Dermis blood vessel endothelial cell (primary cell): ENCODE measurements at places on chromosomes 6 and 20. TPM values are rescaled to one million over a fixed set of nuclear protein-coding genes. Genes with fewer than 3 reads are reported as not detected.

GRCh38 chr6:38284802-38285394 is 354.8 kb downstream of the BTBD9 start:
- DNase-seq: no peak

- DNase-seq: no peak
These were observed 63.6 kb downstream of the SLC23A2 start for GRCh38 chr20:4937407-4938319.

DNA sequence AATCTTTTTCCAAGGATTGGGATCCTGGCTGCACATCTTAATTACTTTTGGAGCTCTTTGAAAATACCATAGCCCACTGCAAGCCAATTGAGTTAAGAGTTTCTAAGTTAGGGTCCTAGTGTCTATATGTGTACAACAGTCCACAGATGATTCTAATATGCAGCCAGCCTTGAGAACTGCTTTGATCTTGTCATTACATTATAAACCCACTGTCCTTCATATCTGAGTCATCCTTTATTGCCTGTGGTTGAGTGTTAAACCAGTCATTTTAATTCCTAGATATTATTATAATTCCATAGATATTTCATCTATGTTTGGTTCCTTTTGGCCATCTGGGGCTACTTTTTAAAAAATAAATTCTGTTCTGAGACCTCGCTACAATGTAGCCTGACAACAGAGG is 24.1 kb downstream of the MCM8 start:
- DNase-seq: no peak

DNA sequence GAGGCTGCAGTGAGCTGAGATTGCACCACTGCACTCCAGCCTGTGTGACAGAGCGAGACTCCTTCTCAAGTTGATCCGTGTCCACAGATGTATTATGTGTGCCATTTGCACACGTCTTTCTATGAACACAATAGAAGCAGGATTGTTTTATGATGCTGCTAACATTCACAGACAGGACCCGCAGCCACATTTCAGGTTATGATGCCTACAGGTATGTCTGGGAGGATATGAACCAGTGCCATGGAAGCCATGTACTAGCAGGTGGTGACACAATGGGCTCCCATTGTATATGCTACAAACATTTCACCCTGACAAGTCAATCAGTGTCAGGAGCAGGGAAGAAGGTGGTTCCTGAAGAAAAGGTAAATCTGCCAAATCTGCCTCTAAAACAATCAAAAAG is 4.3 kb downstream of the TRAM2 start:
- DNase-seq: no peak

- peak; percentile 55 for DNase-seq
These were observed 6.1 kb downstream of the TRIM10 start for GRCh38 chr6:30154709-30155519.

- no peak for DNase-seq
These were observed 86.6 kb downstream of the GCLC start for GRCh38 chr6:53458105-53458866.

DNA sequence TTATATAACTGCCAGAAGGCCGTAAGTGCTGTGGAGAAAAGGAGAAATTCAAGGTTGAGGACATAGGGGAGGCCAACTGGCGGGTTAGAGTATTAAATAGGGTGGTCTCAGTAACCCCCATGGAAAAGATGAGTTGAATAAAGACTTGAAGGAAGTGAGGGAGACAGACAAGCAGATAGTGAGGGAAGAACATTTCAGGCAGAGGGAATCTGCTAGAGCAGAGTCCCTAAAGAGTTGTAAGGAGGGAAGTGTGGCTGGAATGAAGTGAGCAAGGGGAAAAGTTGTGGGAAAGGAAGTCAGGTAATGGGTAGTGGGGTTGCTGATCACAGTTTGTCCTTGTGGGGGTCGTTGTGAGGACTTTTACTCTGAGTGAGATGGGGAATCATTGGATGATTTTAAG is 1.4 kb downstream of the KIFC1 start:
- no peak for DNase-seq

DNA sequence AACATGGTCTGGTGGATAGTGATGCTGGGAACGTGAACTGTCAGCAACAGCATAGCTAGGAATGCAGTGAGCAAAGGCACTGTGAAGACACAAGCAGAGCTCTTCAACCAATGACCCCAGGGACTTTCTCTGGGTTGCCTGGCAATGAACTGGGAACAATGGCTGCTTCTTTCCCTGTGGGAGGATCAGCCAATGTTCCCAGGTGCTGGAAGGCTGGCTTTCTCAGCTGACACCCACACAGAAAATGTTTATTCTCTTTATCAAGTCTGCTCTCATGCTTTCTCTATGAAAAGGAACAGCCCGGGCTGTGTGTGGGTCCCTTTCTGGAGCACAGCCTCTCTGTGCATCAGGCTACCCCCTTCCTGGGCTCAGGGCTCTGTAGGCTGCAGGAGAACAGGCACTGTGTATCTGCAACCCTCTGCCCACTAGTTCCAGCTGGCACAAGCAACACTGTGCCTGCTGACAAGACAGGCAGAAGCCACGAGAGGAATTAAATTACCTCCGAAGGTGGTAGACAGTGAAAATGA is 54.2 kb downstream of the HFE start:
- no peak for DNase-seq

DNA sequence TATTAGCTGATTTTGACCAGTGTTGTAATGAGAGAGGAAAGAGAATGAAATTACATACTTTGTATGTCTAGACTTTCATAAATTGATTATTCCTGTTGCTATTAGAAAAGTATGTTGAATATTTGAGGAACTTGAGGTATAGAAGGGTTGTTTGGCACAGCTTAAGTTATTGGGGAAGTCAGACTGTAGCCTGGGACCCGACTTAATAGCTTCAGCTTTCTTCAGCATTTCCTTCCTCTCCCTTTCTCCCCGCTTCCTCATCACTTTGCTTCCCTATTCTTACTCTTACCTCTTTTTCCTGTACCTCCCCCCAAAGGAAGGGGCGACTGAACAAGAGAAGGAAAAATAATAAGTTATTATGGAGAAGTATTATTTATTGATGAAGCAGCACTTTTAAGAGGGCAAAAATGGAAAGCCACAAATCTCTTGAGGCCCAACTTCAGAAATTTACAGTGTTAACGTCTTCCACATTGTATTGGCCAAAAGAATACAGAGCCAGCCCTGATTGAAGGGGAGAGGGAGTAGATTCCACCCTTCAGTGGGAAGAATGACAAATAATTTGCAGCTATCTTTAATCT is 7.4 kb downstream of the SENP6 start:
- DNase-seq: peak; percentile 38

DNA sequence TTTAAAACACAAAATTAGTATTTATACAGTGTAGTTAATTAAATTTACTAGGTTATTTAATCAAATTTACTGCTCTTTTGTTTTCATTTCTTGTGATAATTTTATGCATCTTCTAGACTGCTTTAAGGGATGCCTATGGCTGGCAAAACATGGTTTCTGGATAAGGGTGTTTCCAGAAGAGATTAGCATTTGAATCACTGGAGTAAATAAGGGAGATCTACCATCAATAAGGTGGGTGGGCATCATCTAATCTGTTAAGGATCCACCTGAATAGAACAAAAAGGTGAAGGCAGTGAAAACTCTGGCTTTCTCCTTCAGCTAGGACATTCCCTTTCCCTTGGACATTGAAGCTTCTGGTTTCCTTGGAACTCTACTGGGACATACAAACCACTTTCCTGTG is 146.2 kb upstream of the LAMA2 start:
- DNase-seq: no peak

GRCh38 chr6:12929678-12930077 is 213.1 kb downstream of the PHACTR1 start:
- DNase-seq: peak; percentile 13

GRCh38 chr6:107545763-107546162 is 55.8 kb downstream of the SOBP start:
- DNase-seq: no peak

- DNase-seq: peak; percentile 20
These were observed 199.1 kb downstream of the ERMARD start for GRCh38 chr6:169950558-169950957.

GRCh38 chr6:118216751-118217150 is 309.7 kb downstream of the SLC35F1 start:
- no peak for DNase-seq

DNA sequence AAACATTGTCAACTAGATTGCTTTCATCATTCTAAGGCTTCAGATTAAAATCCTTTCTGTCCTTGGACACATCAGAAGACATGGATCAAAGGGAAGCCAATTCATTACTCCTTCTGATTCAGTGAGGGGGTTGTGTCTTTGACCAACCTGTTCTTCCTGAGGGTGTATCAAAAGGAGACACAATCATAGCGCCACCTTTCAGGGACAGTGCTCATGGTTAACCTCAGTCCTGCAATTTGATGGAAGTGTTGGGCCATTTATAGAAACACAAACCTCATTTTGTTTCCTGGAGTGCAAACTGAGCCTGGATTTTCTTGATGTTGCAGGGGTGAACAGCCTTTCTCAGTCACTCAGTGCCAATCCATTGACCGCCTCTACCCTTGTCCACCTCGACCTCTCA is 163.9 kb upstream of the SCGN start:
- no peak for DNase-seq

- no peak for DNase-seq
These were observed 14.9 kb downstream of the GLP1R start for GRCh38 chr6:39063526-39063925.

- DNase-seq: peak; percentile 57
These were observed at the start of gene MYB for GRCh38 chr6:135180542-135181332. MYB (plus strand) TSS chr6:135181308; CDS start chr6:135181514, 206 bp downstream.

DNA sequence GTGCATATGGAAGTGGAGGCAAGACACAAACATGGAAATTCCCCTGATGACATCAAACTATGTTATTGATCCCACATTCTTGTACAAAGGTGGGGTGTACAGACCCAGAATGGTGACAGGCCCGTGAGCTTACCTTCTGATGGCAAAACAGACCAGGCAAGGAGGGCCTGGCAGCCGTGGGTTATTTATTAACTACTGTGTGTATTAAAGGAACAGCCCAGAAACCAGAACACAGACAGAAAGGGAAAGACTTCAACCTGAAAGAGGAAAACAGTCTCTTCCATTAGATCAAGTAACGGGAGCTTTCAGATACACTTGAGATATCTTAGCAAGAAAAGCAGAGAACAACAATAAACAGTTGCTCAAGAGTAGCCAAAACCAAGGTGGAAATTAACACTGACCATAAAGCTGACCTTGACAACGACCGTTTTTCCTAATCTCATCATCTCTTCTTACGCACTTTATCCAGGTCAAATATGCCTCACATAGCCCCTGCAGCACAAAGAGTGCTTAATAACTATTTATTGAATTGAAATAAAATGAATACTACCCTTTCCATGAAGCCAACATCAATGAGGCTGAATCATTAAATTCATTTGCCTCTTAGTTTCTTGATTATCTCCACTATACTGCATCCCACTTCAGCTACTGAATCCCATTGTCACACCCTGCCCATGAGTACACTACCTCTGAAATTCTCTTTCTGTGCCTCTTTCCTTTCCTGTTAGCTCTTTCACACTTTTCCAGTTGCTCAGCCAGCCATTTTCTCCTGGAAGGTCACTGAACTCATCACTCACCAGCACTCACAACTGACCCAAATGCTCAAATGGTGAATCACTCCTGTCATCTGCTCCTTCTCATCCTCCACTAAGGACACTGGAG is 67.4 kb downstream of the MOXD1 start:
- DNase-seq: peak; percentile 69

DNA sequence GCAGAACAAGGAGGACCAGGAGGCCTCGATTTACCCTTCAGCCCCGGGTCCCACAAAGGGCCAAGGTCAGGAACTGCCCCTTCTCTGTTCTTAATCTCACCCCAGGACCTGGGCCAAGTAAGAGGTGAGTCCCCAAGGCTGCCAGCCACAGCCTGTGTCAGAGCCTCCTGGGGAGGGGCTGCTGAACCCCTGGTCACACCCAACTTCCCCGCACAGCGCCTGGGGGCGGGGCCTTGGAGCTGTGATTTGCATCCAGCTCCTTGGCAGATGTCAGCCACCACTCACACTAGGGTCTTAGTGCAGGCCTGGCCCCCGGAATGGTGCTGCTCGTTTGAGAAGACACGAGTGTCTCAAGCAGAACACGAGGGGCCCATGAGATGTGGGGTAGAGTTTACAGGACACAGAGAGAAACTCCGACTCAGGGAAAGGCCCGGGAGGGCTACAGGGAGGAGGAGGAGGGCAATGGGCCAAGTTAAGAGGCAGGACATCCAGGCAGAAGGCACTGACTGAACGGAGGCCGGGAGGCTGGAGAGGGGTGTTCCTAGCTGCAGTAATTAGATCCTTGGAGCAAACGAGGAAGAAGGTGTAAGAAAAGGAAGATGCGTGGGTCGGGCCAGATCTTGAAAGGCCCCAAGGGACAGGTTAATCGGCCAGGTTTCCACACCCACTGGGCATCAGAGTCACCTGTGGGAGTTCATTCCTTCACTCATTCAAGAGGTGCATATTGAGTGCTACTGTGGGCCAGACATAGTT is 26.9 kb downstream of the ZBP1 start:
- no peak for DNase-seq

DNA sequence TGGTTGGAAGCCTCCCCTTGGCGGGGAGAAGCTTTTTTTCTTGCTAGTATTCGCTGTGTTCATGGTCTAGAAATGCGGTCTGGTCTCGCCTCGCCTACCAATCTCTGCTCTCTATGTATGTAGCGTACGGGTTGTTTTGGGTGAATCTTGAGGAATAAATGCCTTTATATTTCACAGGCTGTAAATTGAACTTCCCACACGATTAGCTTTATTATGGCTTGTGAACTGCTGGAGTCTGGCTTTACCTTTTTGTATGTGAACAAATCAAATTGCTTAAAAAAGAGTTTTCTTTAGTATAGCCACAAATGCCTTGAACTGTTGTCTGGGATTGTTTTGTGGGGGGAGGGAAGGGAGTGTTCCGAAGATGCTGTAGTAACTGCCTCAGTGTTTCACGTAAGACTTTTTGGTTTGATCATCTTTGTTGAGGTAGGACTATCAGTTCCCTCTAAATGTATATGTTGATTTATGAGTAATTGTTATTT is 2.2 kb downstream of the INSM1 start:
- no peak for DNase-seq

MTFR2 gene
- 1.2 and 3.4 TPM in 2 replicates for total RNA-seq

MRPS18B gene
- total RNA-seq: 37.9 and 41.0 TPM in 2 replicates

TMEM200A gene
- total RNA-seq: 0.14 and 0.34 TPM in 2 replicates

CCN5 gene
- not detected in 2 replicates for total RNA-seq

CTCFL gene
- total RNA-seq: not detected in 2 replicates

GINS1 gene
- 10.4 and 20.8 TPM in 2 replicates for total RNA-seq

TREML2 gene
- total RNA-seq: not detected in 2 replicates

EPPIN gene
- total RNA-seq: not detected in 2 replicates
